ENCODE measurements at places on chromosomes 2 and 18.

DNA sequence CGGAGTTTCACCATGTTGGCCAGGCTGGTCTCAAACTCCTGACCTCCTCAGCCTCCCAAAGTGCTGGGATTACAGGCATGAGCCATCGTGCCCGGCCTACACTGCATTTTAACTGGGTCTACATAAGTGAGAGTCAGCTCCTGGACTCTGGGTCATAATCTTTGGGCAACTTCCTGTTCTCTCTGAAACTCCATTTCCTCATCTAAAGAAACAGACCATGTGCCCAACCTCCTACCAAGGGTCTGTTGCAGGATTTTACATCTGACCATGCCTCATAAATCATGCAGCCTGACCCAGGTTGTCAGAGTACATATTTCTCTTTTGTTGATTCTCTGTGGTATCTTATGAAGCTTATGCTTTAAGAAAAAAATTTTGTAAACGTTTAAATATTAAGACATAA is 280.4 kb downstream of the ALPK2 start:
- DNase-seq = no peak

DNA sequence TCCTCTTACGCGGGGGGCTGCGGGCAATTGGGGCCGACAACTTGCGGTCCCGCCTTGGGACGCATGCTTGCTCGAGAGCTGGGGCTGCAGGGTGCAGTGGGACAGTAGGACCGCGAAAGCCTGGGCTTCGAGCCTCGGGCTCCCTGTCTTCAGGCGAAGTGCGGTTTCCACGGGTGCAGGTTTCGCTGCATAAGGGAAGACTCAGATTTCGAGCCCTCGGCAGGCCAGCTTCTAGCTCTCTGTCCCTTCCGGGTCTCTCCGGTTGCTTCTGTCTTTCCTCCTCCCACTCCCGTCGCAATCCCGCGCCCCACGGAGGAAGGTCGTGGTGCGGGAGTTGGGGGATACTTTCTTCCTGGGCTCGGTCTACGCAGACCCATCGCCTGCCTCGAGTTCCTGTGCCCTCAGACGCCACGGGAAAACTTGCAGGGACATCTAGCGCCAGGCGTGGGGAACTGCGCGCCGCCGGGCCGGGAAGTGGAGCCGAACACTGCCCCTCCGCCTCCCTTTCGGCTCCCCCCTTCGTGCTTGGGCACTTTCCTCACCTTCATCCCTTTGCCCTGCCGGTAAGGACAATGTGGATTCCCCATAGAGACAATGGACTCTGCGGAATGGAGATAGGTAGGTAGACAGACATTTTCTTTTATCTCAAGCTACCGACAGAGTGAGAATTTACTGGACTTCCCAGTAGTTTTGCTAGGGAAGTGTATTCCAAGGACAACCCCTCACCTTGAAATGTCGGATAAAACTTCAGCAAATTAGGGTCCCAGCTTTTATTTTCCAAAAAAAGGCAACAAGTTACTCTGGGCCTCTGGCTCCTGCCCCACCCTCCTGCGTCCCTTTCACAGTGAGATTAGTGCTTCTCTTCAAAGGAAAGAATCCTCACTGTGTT is 4.2 kb upstream of the HOXD13 start:
- peak; percentile 47 for DNase-seq

- DNase-seq = no peak
Observed at GRCh38 chr2:7969756-7970515, 711.9 kb upstream of the ID2 start.

DNA sequence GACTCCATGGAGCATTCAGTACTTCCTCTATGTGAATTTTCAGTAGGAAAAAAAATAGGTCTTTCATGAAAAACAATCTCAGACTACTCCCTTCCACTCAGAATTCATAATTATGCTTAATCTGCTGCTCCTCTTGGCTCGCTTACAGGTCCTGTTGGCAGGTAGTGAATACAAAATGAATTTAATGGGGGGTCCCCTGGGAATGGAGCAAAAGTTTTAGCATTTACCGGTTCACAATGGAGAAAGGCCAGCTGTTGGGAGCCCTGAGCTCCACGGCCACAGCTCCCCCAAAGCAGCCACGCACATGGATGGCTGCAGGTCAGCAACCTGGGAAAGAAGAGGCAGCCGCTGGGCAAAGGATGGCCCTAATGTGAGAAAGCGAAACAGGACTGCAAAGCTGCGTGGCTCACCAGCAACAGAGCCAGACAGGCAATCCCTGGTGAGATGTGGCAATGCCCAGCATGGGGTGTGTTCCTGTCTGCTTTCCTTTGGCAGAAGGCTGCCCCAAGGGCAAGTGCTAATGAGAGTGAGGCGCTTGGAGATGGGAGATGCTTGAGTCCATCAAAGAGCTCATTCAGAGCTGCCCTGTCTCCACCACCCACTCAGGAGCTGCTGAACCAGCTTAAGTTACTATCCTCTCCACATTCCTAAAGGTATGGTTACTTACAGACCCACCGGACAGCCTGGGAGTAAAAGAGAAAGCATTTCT is 447.4 kb downstream of the EPHA4 start:
- no peak for DNase-seq

DNA sequence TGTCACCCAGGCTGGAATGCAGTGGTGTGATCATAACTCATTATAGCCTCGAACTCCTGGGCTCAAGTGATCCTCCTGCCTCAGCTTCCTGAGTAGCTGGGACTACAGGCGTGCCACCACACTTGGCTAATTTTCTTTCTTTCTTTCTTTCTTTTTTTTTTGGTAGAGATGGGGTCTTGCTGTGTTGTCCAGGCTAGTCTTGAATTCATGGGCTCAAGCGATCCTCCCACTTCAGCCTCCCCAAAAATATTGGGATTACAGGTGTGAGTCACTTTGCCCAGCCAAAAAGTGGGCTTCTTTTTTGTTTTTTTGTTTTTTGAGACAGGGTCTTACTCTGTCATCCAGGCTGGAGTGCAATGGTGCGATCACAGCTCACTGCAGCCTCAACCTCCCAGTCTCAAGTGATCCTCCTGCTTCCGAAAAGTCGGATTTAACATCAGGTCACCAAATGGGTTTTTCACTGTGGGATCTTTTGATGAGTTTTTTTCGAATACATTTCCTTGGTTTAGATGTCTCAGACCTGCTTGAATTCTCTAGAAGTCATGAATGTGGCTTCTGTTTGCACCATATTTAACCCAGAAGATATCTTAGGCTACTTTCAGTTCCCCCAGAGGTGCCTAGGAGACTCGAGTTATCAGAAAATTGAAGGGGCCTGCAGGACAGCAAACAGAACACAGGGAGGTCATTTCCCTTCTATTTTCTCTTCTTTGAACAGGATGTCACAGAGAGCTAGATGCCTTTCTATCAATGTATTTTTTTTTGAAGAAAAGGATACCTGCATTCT is 8.9 kb downstream of the RAB31 start:
- no peak for DNase-seq

DNA sequence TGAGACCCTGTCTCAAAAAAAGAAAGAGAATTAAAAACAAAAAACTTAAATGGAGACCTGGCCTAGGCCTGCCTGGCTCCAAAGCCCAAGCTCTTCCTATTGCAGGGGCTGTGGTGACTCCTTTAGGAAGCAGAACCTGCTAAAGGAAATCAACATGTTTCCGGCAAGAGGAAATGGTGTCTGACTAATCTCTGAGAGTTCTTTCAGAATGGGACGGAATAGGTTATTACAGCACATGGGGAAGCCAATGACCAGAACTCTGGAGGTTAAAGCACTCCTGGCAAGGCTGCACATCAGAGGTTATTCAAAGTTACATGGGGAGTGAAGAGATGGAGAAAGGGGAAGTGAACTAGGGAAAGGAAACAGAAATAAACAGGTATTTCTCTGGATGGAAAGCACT is 21.4 kb downstream of the KIF3C start:
- no peak for DNase-seq

DNA sequence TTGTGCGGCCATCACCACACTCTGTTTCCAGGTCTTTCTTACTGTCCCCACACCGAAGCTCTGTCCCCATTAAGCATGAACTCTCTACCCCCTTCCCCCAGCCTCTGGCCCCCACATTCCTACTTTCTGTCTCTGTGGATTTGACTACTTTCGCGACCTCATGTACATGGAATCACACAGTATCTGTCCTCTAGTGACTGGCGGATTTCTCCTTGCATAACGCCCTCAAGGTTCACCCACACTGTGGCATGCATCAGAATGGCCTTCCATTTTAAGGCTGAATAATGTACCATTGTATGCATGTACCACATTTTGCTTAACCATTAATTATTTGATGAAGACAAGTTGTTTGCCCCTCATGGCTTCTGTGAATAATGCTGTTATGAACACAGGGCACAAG is 467.6 kb upstream of the HS6ST1 start:
- peak; percentile 5 for DNase-seq

DNA sequence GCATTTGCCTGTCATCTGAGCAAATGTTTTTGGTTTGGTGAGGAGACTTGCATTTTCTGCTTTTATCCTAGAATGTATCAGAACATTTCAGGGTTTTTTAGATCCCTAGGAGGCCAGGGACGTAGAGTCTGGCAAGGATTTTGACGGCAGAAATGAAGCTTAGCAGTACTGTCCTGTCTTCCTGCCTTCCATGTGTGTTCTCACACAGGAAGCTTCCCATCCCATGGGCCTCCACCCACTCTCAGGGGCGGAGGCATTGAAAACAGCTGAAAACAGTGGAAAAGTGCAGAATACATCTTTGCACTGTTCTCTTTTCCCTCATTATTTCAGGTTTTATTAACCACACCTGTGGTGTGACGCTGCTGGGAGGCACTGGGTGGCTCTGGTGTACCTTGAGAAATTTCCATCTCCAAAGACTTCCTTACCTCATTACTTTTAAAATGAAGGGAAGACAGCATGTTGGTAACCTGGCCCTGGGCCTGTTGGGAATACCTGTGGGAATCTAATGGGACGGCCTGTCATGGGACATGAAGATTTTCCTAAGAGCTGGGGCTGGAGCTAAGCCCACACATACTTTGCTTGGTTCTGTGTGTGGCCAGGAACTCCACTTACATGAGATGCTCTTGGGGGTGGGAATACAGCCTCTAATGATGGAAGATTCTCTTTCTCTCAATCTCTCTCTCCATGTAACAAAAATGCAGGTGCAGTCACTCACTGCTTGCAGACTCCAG is 20.5 kb downstream of the PCARE start:
- no peak for DNase-seq

DNA sequence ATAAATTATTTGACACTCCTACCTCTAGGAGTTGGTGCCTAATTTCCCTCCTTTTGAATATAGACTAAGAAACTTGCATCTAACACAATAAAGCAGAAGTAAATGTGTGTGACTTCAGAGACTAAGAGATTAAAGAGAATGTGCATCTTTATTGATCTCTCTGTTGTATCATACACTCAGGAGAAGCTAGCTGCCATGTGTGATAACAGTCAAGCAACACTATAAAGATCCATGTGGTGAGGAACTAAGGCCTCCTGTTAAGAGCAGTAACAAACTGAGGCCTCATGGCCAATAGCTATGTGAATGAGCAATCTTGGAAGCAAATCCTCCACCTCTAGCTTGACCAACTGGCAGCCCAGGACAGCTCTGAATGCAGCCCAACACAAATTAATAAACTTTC is 3.4 kb downstream of the FANCL start:
- no peak for DNase-seq

- no peak for DNase-seq
Observed at GRCh38 chr18:79896738-79897137, 54.7 kb downstream of the SLC66A2 start.

GRCh38 chr18:69895066-69896047 is 52.3 kb downstream of the CD226 start:
- no peak for DNase-seq

GRCh38 chr2:218880102-218880858 is at the start of gene WNT10A:
Gene WNT10A, plus strand, starts transcription at chr2:218880852. Its CDS starts 144 bp downstream, at chr2:218880996.
- DNase-seq = peak; percentile 51

- DNase-seq = no peak
Observed at GRCh38 chr2:101627285-101628029, 70.0 kb upstream of the MAP4K4 start.

GRCh38 chr2:148667113-148667836 is 22.7 kb downstream of the EPC2 start:
- no peak for DNase-seq

DNA sequence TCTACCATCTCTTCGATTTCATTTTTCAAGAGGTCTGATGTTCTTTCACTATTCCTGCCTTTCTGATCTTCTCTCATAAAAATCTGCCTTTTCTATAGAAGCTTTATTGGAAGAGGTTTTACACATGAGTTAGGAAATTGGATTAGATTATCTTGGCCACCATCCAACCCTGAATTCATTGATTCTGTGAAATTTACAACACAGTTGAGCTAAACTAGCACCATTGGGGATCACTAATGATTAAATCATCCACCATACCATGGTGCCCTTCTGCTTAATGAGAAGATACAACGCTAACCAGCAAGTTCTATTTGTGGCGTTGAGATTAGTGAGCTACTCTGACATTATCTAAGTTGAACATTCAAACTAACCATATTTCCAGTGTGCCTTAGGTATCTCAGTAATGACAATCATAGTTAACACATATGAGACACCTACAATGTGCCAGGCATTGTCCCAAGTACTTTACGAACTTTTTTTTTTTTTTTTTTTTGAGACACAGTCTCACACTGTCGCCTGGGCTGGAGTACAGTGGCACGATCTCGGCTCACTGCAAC is 17.3 kb upstream of the LBH start:
- no peak for DNase-seq

DNA sequence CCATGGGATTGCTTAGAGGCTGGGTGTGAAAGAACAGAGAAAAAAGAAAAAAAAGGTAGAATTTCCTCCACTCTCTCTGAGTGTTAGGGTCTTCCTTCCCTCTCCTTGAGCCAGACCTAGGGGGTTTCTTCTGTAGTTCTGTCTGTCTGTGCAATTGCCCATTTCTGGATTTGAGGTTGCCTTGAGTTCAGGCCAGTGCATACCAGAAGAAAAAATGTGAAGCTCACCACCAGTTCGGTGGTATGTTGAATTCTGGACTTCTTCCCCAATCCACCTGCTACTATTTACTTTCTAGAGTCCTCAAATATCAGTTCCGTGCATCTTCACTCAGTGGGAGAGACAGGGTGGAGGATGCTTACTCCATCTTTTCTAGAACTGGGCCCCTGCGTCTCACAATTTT is 15.3 kb upstream of the SELENOI start:
- no peak for DNase-seq

DNA sequence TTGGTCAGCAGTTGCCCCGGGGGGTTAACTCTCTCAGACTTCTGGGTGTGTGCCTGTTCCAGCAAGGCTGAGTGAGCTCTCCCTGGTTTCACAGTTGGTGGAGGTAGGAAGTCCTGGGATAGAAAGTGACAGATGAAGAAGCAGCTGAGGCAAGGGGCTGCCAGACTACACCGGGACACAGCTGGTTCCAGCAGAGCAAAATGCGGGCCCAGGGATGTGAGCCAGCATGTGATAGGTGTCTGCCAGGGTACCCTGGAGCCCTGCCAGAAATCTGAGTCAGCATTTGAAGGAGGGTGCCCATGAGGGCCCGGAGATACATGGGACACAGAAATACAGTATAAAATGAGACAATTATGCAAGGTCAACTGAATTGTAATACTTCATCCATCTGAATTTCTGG is 79.3 kb upstream of the LGALSL start:
- DNase-seq = no peak

- no peak for DNase-seq
Observed at GRCh38 chr2:126879348-126880298, 19.1 kb upstream of the TEX51 start.

Measured in mucosa of gallbladder (tissue), 1 donor.